ENCODE measurements at places on chromosomes 12 and 14.

GRCh38 chr12:6313326-6313940, 3.0 kb downstream of the PLEKHG6 start:
- no peak for DNase-seq

- no peak for DNase-seq
Observed at GRCh38 chr12:129727100-129727499, 176.7 kb downstream of the TMEM132D start.

DNA sequence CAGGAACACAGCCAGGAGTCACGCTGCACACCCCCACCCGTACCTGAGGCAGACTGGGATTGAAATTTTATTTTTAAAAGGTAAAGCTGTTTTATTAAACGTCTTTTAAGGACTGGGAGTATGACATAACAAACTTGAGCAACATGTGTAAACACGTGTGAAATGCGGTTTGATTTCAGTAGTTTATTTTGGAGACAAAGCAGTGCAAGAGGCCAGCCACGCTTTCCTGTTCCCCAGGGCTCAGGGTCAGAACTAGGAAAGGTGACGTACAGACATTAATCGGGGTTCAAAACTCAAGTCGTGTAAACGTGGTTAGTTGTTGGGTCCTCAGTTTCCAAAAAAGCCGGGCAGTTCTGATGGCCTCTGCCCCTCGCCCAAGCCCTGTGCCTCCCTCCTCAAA, 16.7 kb downstream of the CHGA start:
- no peak for DNase-seq

GRCh38 chr12:65510584-65511050, 232.1 kb downstream of the MSRB3 start:
- DNase-seq = no peak

DNA sequence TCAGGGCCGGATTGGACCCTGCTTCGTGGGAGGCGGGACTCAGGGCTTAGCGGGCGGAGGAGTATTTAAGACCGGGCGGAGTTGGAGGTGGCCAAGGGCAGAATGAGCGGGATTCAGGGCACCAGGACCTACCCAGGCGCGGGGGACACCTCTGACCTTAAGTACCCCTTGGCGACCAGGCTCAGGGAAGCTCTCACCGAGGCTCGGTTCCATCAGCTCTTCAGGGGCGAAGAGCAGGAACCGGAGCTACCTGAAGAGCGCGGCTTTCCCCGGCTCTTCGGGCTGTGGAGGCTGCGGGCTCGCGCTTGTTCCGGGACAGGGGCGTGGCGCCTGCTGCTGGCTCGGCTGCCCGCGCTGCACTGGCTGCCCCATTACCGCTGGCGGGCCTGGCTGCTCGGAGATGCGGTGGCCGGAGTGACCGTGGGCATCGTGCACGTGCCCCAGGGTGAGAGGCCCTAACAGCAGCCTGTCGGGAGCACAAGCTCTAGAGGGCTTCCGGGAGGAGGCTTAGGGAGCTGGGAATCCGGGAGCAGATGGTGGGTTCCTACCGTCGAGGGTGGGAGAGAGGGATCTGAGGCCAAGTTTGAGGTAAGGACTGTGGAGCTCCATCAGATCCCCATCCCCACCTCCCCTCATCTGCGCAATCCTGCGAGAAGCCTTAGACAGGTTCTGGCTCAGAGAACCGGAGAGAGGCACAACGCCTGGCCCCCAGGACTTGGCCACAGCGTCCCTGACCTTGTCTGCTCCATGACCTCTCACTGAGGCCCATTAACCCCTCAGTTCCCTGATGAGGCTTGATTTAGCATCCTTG, 8.4 kb downstream of the ARHGEF25 start:
- DNase-seq = no peak

DNA sequence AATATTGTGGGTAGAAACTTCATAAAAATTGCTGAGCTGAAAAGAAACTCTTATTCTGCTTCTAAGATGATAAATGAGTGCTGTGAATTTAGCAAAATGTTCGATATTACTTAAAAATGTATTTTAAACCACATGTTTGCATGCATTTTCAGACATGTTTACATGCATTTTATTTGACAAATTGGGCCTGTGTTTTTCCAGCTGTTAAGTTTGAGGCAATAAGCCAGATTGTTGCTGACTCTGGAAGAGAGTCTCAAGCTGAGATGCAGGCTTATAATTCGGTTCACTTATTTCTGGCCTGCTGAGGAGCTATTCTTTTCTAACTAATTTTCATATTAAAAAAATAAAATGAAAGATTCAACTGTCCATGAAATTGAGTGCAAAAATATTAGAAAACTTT, 110.1 kb downstream of the SYNE2 start:
- no peak for DNase-seq

DNA sequence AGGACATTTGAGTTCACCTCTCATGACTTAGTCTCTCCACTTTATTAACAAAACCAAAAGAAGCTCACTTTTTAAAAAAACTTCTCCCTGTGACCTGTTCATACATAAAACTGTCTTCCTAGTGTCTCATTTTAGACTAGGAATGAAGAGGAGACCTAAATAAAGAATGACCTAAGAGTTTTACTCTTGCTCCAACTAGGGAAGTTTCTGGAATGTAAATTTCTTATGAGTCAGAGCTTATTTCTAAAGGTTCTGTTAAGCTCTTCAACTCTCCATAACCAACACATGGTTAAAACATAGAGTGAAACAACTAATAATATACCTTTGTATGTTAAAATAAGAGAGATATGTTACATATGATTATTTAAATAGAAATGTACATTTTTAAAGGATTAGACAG, 369.8 kb downstream of the EMP1 start:
- no peak for DNase-seq

GRCh38 chr12:107845980-107846659, 71.6 kb downstream of the ASCL4 start:
- no peak for DNase-seq

- DNase-seq = no peak
Observed at GRCh38 chr14:34853041-34853440, 22.1 kb downstream of the BAZ1A start.

DNA sequence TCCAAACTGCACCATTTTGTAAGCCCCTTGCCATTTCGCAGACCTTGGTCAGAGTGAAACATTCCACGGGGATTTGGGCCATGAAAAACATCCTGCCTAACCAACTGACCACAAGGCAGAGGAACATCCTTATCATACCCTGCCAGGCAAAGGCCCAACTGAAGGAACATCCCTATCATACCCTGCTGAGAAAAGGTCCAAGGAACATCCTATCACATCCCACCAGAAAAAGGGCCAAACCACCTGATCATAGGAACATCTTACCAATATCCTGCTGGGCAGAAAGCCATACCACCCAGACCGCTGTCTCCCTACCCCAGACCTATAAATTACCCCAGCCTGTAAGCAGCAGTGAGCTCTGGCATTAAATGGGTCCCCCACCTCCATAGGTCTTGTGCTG, 19.4 kb upstream of the LRRC9 start:
- DNase-seq = peak; percentile 63

DNA sequence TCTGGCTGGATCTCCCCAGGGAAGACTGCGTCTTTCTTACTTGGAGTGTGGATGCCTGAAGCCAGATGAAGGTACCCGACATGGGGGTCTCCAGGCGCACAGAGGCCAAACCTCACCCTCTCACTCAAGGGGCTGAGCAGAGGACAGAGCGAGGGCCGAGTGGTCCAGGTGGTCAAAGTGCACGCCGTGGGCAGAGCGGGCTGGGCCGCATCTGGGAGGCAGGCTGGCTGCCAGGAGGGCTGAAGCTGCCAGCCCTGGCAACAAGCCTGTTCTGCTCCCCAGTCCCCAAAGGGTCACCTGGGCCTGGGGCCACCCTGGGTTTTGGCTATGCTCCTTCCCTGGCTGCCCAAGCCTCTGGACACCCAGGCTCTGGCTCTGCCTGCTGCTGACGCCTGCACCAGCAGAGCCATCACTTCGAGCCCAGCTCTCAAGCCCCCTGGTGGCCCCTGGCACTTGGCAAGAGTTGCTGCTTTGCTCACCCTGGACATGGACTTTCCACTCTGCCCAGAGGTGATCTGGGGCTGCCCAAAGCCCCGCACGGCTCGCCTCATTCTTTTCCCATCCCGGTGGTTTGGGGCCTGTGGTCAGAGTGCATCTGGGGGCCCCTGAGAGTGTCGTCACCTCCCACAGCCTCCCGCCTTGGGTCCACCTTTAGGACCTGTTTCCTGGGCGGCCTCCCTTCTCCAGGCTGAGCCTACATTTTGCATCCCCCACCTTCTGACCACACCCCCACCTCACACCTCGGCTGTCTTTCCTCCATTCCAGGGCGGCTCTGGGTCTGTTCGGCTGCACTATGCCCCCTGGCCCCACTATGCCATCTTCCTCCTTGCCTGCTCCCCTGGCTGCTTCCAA, 2.8 kb downstream of the ADSS1 start:
- no peak for DNase-seq

GRCh38 chr12:80798281-80798680, 81.6 kb downstream of the MYF5 start:
- DNase-seq = no peak

GRCh38 chr14:44961151-44961553, 595 bp downstream of the KLHL28 start:
- DNase-seq = peak; percentile 74

DNA sequence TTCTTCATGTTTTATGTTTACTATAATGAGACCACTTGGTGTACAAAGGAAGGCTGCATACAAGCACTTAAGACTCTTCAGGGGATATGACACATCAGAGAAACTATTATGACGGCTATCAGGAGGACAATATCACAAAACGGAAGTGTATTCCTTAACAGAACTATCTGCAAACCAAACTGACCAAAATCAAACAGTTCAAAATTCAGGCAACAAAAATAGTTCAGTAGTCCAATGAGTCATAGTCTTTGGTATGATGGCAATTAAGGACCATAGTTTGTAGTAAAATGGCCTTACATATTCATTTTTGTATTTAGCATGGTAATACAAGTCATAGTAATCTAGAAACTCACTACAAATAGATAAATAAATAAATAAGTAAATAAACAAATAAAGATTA, 1638.7 kb upstream of the SEL1L start:
- no peak for DNase-seq

DNA sequence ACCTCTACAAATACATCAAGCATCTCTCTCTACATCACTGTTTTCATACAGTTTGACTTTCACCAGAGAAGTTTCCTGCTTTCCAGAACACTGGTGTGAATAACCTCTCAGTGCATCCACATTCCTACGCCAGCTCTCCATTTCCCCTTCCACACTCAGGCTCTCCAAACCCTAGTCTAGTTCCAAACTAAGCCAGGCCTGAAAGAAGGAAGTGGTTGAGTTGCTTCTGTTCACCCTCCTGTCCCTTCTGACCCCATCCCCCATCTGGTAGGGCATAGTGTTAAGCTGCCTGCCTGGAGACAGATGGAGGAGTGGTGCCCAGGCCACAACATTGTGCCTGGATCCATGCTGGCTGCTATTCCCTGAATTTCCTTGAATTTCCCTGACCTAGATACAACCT, 132.4 kb downstream of the GPR65 start:
- DNase-seq = no peak

DNA sequence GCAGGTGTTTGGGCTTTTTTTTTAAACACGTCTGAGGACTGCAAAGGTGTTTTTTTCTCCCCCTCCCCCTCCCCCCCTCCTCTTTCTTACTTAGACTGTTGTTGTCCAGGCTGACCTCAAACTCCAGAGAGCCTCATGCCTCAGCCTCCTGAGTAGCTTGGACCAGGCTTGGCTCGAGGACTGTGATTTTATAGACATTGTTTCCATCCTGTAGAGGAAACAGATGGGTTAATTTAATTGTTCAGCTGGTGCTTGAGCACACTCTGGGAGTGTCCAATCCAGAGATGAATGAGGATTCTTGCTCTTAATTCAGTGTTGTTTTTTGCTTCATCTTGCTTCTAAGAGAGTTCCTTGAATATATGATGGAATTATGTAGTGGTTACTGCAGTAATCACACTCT, 42.1 kb downstream of the RASSF3 start:
- no peak for DNase-seq

- no peak for DNase-seq
Observed at GRCh38 chr14:76958020-76958979, 70.2 kb downstream of the IRF2BPL start.

DNA sequence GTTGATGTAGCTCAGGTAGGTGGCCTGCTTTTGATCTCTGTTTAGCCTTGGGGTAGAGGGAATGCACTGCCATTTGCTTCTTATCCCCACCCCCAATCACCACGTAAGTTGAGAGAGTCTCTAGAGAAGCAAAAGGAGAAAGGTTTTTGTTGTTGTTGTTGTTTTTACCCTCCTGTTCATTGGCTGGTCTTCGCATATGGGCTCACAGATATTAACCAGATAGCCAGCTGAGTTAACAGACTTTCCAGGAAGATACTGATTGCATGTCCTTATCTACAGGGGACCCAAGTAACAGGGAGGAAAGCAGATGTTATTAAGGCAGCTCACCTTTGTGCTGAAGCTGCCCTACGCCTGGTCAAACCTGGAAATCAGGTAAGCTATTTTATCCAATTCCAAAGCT, 2.9 kb downstream of the PA2G4 start:
- peak; percentile 69 for DNase-seq

GRCh38 chr14:32564596-32564995, 235.5 kb downstream of the AKAP6 start:
- no peak for DNase-seq

- DNase-seq = no peak
Observed at GRCh38 chr12:118574288-118574687, 197.9 kb downstream of the SUDS3 start.

GRCh38 chr14:84254290-84254689, 1275.7 kb upstream of the FLRT2 start:
- no peak for DNase-seq

- no peak for DNase-seq
Observed at GRCh38 chr12:80045594-80045993, 53.7 kb upstream of the OTOGL start.

DNA sequence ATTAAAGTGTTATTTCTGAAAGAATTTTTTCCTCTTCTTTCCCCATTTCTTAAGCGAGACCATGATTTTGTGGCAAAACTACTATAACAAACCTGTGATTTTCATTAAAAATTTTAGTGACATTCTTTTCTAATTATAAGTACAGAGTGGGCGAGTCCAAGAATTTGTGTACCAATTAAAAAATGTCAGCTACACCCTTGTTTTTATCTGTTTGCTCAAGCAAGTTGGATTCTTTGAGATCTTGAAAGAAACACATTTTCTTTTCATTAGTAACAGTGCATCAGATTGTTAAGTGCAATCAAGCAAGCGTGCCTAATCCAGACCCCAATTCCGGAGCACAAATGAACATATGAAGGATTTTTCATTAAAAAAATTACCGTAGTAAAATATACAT, 338.8 kb upstream of the DDHD1 start:
- no peak for DNase-seq

- DNase-seq = peak; percentile 11
Observed at GRCh38 chr14:55864890-55865655, 253.1 kb upstream of the PELI2 start.

DNA sequence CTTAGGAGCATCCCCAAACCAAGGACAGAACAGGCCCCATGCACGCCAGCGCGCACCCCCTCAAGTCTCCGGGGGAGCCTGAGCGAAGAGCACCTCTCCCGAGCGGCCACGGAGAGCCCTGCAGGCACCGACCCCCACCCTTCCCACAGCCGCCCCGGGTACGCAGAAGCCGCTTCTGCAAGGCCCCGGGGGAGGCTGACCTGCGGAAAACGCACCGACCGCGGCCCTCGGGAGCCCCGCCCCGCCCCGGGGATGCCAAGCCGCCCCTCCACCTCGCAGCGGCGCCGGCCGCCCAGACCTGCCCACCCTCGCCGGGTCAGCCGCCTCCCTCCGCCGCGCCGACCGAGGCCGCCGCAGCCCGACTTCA, 385 bp downstream of the CAPRIN2 start:
- no peak for DNase-seq

GRCh38 chr12:122421187-122421820, 1.2 kb downstream of the CLIP1 start:
- peak; percentile 9 for DNase-seq

- DNase-seq = no peak
Observed at GRCh38 chr14:25308244-25308643, 258.3 kb upstream of the STXBP6 start.

- DNase-seq = no peak
Observed at GRCh38 chr14:73776194-73776537, 62.0 kb upstream of the PNMA1 start.

Measured in hematopoietic multipotent progenitor cell treated with erythropoietin and hydrocortisone succinate and interleukin-3 and kit ligand, for 8 days (in vitro differentiated cells).